ENCODE measurements at places on chromosomes 5 and 9. TPM values are rescaled to one million over a fixed set of nuclear protein-coding genes. Genes with fewer than 3 reads are reported as not detected.
A peak's percentile ranks its signal among the peaks of the same experiment; 100 is the strongest.

- ATAC-seq = no peak
Measured at GRCh38 chr9:3475300-3476020, 50.3 kb downstream of the RFX3 start.

GRCh38 chr5:149170299-149170698 is 29.0 kb downstream of the ABLIM3 start:
- no peak for ATAC-seq

GRCh38 chr9:137422604-137423513 is at the start of the genes EXD3 and NOXA1:
Gene EXD3, minus strand, starts transcription at chr9:137423162. Its CDS starts 27,805 bp downstream, at chr9:137395357.
Gene NOXA1, plus strand, starts transcription at chr9:137423393. Its CDS starts 137 bp downstream, at chr9:137423530.
- ATAC-seq = peak; percentile 90

NEUROG1 gene
- total RNA-seq = not detected

CMBL gene
- total RNA-seq = 0.82 TPM

PCDHGB7 gene
- total RNA-seq = 0.11 TPM

DNA sequence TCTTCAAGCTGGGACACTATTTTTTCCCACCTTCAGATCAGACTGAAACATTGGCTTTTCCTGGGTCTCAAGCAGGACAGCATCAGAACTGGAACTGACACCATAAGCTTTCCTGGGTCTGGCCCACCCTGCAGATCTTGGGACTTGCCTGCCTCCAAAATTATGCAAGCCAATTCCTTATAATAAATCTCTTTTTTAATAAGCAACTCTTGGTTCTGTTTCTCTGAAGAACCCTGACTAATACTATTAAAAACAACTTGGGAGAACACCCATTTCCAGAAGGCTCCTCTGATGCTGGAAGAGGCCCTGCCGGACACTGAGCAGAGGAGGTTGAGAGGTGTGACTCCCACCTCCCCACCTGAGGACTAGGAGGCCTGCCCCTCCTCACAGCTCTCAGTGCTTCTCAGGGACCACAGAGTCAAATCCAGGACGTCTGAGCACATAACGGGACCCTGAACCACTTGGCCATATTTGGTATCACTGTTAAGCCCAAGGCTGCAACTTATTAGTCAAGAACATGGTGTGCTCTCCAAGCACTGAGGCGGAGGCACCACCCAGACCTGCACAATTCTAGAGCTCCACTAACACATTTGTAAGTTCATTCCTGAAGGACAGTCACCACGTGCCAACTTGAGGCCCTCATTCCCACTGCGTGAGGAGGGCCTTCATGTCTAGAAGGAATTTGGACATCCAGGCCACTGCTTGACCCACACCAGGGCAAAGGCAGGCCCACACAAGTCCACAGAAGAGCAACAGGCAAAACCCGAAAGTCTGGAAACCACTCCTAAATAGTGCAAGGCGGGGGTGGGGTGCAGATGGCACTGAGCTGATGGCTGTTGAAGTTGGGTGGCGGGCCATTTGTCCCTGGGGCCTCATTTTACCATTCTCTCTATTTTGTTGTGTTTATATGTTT is 9.5 kb downstream of the SHC3 start:
- no peak for ATAC-seq

GRCh38 chr9:134880484-134881312 is at the start of gene FCN2:
Gene FCN2, plus strand, starts transcription at chr9:134880810. Its CDS starts 12 bp downstream, at chr9:134880822.
- no peak for ATAC-seq

DNA sequence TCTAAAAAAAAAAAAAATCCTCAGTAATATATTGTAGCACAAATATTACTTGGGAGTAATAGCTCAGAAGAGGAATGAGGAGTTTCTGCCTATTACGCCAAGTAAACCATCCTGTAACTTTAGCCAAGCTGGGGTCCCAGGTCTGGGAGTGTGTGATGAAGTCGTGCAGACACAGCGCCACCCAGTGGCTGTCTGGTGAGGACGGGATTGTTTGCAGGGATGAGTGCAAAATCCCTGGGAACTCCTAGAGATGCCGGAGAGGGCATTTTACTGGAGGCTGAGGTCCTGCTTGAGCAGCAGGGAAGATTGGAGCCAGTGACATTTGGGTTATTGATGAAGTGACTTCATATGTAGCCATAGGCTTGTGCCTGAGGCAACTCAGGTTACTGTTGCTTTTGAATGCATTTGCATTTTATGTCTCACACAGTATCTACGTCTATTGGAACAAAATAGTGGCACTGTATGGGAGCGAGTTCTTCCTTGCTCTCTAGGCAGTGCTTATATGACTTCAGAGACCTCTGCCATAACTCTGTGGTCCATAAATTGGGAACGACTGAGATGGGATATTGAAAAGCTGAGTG is 72.8 kb downstream of the PSAT1 start:
- ATAC-seq = peak; percentile 60

DNA sequence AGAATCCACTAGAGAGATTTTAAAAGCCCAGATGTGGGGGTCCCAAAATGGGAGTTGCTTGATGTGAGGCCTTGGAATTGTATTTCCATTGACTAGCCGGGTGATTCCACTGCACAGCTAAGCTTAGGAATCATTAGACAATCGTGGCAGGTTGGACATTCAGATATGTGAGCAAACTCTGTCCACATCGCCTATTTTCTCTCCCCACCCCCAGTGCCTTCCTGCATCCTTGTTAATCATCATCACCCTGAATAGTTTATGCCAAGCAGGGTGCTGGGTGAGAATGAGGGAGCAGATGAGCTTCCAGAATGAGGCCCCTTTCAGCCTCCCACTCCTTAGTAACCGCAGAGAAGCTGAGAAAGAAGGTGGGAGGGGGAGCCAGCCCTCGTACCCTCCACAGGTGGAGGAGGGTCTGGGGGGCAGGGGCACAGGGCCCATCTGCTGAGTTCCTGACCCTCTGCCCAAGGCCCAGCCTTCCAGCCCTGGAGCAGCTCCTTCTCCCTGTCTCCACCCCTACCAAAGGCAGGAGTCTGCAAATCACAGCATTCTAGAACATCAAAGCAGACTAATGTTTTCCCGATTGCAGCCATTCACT is 7.7 kb upstream of the TCOF1 start:
- ATAC-seq = no peak

- ATAC-seq = no peak
Measured at GRCh38 chr5:137432376-137432775, 66.8 kb downstream of the SPOCK1 start.

- ATAC-seq = no peak
Measured at GRCh38 chr5:82301190-82301589, 23.0 kb upstream of the RPS23 start.

DNA sequence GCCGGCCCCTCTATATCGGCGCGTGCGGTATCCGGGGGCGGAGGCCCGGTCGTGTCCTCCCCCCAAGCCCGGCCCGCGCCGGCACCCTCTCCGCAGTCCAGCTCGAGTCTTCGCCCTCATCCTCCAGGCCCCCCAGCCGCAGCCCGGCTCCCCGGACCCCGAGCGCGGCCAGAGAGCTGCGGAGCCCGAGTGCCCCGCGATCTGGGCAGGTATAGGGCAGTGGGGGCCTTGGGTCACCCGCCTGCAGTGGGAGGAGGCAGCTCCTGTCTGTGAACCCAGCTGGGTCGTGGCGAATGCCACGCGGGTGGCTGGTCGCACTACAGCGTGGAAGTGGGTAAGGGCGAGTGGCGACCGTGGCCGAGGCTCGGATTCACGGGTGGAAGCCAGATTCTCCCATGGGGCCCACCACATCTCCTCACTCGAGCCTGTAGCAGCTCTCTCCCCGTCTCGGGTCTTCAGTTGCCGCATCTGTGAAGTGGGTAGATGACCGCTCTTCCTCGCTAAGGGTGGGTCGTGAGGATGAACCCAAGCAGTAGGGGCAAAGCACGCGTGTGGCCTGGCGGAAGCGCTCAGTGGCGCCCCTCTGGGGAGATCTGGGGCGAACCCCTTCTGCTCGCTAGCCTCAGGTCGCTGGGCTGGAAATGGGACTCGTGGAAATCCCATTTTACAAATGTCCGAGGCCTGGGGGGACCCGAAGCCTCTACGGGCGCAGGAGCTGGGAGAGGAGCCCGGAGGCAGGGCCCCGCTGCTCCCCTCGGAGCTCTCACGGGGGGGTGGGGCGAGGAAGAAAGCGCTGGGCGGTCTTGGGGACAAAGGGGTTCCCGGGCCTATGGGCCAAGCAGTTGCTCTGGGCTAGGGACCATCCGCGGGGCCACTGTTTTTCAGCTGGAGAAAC is 1.9 kb downstream of the NR5A1 start:
- no peak for ATAC-seq

CER1 gene
- not detected for total RNA-seq

DNA sequence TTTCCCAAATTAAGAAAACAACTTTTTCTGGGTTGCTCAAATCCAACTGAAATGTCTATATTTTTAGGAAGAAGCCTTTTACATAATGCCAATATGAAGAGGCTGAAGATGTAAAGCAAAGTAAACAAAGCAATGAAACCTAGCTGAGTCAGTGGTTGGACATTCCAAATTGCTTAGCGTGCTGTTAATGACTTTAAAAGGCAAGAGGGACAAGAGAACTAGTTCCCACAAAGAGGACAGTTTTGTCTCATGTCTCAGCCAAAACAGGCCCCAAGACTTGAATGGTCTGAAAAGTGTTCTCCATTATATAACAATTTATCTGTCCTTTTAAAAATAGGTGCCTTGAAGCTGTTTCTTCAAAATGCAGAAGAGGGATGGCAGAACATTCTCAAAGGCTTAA is 407.0 kb downstream of the ENC1 start:
- no peak for ATAC-seq

- no peak for ATAC-seq
Measured at GRCh38 chr5:36162810-36163486, 11.0 kb downstream of the SKP2 start.

- ATAC-seq = no peak
Measured at GRCh38 chr9:74443036-74443750, 53.9 kb upstream of the RORB start.

DNA sequence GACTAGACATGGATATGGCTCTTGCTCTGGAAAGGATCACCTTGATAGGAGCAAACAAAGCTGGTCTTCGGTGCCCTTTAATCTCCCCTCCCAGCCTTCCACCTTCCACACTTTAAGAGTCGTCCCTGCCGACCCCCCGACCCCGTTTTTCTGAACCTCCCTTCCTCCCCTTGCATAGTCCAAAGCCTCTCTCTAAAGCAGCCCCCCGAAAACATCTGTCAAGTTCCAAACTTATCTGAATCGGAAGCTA is 423 bp upstream of the NUP214 start:
- ATAC-seq = no peak

FNBP1 gene
- 173 TPM for total RNA-seq

GRCh38 chr5:124274949-124275348 is 471.5 kb downstream of the ZNF608 start:
- no peak for ATAC-seq

- ATAC-seq = no peak
Measured at GRCh38 chr9:76667521-76667957, 96.7 kb upstream of the PCA3 start.

- no peak for ATAC-seq
Measured at GRCh38 chr9:134837529-134837928, 43.1 kb upstream of the FCN2 start.

- no peak for ATAC-seq
Measured at GRCh38 chr5:154049636-154050035, 10.9 kb downstream of the MFAP3 start.

GRCh38 chr5:131297886-131298285 is 34.0 kb downstream of the CDC42SE2 start:
- ATAC-seq = no peak

ARHGEF28 gene
- total RNA-seq = 0.16 TPM

ELOVL7 gene
- total RNA-seq = 0.41 TPM

DNA sequence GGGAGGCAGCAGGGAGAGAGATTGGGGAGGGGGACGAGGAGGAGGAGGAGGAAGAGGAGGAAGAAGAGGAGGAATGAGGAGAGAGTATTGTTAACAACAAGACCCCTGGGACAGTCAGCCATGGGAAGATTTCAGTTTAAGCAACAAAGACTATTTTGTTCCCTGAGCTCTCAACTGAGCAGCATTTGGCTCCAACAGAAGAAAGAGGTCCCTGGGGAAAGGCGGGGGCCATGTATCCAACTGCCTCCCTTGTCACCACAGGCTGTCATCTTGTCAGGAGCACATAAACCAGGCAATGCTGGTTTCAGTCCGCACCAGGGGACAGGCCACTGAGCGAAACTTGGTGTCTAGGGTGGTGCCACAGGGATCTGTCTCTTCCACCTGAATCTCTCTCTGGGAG is 316.1 kb downstream of the TLE1 start:
- no peak for ATAC-seq

TXNDC8 gene
- not detected for total RNA-seq

GRCh38 chr9:127973169-127974000 is 7.4 kb downstream of the EEIG1 start:
- no peak for ATAC-seq

CFAP77 gene
- not detected for total RNA-seq

DNA sequence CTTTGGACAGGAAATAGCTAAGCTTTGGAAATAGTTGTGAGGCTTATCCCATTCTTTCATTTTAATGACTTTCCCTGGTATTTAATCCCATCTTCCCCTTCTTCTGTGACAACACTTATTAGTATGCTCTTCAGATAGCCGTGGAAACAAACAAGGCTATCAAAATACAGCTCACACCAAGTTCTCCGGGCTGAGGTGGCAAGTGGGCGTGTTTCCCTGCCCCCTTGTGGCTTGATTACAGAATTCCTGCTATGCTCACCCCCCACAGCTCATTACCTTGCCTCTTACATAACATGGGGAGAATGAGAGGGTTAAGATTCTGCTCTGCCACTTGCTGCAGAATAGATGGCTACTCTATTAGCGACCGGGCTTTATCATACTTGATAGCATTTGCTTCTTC is 437.1 kb upstream of the TLE4 start:
- no peak for ATAC-seq

- no peak for ATAC-seq
Measured at GRCh38 chr5:136028090-136028489, 698 bp upstream of the TGFBI start.

GRIN3A gene
- not detected for total RNA-seq

PPP1R26 gene
- total RNA-seq = 2.5 TPM

GRCh38 chr5:26553079-26553478 is 485.3 kb downstream of the CDH9 start:
- ATAC-seq = no peak

GRCh38 chr9:30935730-30936129 is 1448.7 kb upstream of the ACO1 start:
- ATAC-seq = no peak

LHX2 gene
- total RNA-seq = not detected

WDR38 gene
- total RNA-seq = not detected

HCN1 gene
- not detected for total RNA-seq

- no peak for ATAC-seq
Measured at GRCh38 chr5:77937015-77937908, 161.1 kb upstream of the TBCA start.

DNA sequence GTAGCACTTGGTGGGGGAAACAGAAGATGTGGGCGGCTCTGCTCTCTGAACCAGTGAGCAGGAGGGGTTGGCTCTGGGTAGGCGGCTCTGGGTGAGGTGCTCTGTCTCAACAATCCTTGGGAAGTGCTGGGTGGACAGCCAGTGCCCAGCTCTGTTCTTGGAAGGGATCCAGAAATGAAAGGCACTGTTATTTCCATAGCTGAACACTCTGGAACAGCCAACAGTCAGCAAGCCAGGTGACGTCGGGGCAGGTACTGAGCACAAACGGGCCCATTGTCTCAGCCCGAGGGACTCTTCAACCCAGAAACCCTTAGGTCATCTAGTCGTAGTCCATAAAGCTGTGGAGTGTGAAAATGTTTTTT is 36.3 kb downstream of the OLFM1 start:
- no peak for ATAC-seq

Data from activated T-helper 17 cell treated with anti-CD3 and anti-CD28 coated beads, Interleukin-2, amount 50 U/mL, for 72 hours (primary cell).